LHCN-M2 (cell line): ENCODE measurements at places on chromosomes 4 and X. TPM values are rescaled to one million over a fixed set of nuclear protein-coding genes. Genes with fewer than 3 reads are reported as not detected.

Gene TRPC5OS
- total RNA-seq: not detected in 2 replicates

Gene TMSB15A
- 14.5 and 20.8 TPM in 2 replicates for total RNA-seq

Gene CXXC4
- not detected in 2 replicates for total RNA-seq

Gene SLC34A2
- total RNA-seq: not detected in 2 replicates

Gene CWH43
- total RNA-seq: not detected in 2 replicates

Gene GPAT3
- total RNA-seq: 1.5 and 2.3 TPM in 2 replicates

Gene RIPPLY1
- total RNA-seq: not detected in 2 replicates

Gene ARHGAP6
- 4.7 and 5.2 TPM in 2 replicates for total RNA-seq

Gene CSN2
- total RNA-seq: not detected in 2 replicates

Gene ENAM
- total RNA-seq: 0.06 TPM in 2 replicates

Gene TENT5D
- not detected in 2 replicates for total RNA-seq

Gene SULT1B1
- 0.17 and 0.58 TPM in 2 replicates for total RNA-seq

Gene VEGFD
- not detected in 2 replicates for total RNA-seq

Gene NEUROG2
- 0.06 TPM in 1 of 2 replicates, not detected in the other for total RNA-seq

Gene ESX1
- total RNA-seq: not detected in 2 replicates

Gene CSN1S1
- total RNA-seq: not detected in 2 replicates

Gene DOK7
- total RNA-seq: 41.6 and 47.9 TPM in 2 replicates

- DNase-seq: no peak
Measured at GRCh38 chrX:135200297-135200696, 29.1 kb upstream of the CT55 start.

DNA sequence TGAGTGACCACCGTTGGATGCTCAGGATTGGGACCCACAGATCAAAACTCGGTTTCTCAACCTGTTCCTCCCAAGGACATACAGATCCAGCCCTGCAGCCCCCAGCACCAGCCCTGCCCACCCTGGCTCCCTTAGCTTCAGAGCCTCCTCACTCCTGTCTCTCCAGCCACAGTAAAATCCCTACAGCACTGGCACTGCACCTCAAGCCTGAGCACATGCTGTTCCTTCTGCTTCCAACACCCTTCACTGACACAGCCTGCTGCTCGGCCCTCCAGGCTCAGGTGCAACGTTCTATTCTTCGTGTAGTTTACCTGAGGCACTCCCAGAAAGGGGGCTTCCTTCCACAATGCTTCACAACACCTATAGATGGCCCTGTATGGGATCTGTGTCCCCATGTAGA, 163.6 kb downstream of the EVC2 start:
- DNase-seq: no peak

GRCh38 chr4:148173397-148174017, 268.7 kb downstream of the NR3C2 start:
- peak; percentile 7 for DNase-seq

- peak; percentile 24 for DNase-seq
Measured at GRCh38 chr4:1208266-1208961, 36.0 kb upstream of the SPON2 start.

DNA sequence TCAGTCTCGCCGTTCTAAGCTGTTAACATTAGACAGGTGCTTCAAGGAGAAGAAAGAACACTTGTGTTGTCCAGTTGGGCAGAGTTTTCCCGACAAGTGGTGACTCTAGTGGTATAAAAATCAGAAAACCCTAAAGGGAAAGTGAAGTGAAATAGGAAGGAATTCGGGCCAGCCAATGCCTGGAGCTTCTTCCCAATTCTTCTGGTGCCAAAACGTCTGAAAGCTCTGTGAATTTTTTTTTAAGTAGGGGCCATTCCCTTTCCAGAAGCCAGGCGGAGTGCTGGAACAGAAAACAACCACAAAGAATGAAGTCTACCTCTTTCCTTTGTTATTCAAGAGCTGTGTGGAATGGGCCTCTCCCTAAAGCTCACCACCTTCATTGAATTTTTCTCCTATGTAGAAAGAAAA, 43.1 kb upstream of the PPARGC1A start:
- peak; percentile 61 for DNase-seq

DNA sequence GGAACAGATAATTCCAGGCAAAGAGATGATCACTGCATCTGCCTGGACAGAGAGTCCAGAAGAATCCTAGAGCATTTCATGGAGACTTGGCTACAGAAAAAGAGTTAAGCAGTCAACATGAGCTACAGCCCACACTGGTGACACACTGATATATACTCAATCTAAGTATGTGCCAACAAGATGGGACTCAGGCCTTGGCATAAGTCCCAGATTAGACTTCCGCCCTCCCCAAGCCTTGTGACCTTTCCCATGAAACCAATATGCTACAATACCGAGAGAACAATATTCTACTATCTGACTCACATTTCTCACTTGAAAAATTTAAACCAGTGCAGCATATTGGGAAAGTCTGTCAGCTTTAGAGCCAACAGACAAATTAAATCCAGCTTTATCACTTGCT, 65.7 kb upstream of the SLITRK2 start:
- DNase-seq: peak; percentile 76

- no peak for DNase-seq
Measured at GRCh38 chr4:115076691-115077090, 36.7 kb downstream of the NDST4 start.

DNA sequence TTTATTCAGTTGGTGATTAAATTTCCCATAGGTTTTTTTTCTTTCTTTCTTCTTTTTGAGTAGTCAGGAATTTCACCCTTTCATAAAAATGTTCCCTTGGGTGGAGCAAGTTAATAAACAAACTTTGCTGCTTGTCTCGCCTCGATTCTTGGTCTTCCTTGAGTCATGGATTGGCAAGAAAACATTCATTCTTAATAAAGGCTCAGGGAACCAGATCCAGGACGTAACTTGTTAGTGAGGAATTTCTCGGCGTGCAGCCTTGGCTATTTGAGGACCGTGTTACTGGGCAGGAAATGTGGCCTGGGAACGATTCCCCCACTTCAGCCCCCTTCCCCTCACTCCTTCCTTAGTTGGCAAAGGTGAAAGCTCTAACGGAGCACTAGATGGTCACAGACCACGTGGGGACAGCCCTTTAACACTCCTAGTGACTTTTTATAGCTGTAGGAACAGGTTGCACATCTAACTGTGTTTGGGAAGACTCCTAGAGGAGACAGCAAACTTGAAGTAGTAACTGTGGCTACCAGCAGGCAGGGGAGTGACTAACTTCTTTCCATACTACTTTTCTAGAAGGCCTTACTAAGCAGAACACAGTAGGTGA, 106.8 kb downstream of the UCHL1 start:
- no peak for DNase-seq

GRCh38 chrX:137227151-137227550, 193.4 kb upstream of the GPR101 start:
- no peak for DNase-seq

DNA sequence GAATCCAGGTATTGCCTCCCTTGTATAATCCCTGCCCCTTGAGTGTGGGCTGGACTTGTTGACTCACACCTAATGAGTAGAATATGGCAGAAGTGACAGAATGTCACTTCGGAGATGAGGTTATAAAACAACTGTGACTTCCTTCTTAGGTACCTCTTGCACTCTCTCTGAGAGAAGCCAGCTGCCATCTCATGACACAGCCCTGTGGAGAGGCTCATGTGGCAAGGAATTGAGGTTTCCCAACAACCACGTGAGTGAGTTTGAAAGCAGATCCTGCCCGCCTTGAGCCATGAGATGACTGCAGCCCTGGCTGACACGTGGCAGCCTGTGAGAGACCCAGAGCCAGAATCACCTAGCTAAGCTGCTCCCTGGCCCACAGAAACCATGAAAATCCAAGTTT, 13.5 kb downstream of the ASB11 start:
- peak; percentile 82 for DNase-seq

- no peak for DNase-seq
Measured at GRCh38 chr4:143021384-143021783, 163.3 kb upstream of the USP38 start.

DNA sequence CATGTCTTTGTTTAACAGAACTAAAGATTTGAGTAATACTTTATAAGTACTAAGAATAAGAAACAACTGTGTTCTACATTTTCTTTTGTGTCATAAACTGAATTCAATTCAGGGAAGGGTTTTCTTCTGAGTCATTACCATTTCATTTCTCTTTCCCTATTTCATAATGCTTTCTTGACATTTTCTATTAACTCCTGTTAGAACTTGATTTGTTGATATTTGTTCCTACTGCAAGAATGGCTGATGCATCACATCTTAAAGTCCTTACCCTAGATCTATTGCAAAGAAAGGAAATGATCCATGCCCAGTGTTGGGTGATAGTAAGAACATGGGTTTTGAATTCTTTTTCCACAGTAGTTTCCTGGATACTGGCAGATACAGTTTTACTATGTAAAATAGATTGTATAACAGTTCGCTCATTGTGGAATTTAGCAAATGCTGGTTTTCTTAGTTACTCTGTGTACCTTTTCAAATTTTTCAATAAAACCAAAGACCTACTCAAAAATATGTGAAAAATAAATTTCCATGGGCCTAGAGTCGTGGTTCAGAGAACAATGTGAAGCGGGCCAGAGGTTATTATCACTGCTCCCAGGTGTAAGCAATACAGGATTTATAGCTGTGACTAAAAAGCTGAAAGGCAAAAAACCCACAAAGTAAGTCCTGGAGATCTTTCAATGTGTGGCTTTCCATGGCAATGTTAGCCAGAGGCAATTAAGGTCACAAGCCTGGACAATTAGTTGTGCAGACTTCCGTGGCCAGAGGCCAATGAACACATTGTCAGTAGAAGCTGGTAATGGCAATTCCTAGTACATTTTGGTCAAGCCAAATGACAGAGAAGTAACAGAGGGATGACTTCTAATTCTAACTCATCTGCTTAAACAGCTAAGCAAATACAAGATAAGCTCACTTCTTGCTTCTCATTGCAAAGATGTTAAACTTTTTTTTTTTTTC, 127.3 kb upstream of the FAT4 start:
- DNase-seq: peak; percentile 73

DNA sequence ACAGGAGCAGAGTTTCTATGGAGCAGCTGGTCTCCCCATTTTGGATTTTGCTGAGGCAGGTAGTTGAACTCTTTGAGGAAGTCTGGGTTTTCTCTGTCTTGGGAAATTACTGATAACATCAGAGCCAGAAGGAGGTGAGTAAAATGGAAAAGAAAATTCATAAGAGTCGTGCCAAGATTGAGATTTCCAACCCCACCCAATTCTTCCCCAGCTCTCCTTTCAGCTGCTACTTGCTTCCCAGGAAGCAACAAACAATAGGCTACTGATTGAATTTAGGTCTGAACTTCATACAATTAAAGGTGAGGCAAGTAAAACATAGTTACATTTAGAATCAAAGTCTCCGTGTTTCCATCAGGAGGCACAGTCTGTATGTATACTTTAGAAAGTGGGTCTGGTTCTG, 54.6 kb upstream of the EOLA2 start:
- DNase-seq: no peak

DNA sequence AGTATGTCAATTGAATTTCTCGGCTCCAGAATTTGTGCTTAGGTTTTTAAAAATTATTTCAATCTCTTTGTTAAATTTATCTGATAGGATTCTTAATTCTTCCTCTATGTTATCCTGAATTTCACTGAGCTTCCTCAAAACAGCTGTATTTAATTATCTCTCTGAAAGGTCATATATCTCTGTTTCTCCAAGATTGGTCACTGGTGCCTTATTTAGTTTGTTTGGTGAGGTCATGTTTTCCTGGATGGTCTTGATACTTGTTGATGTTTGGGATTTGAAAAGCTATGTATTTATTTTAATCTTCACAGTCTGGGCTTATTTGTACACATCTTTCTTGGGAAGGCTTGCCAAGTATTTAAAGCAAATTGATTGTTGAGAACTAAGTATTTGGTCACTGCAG, 24.7 kb upstream of the HERC3 start:
- no peak for DNase-seq

DNA sequence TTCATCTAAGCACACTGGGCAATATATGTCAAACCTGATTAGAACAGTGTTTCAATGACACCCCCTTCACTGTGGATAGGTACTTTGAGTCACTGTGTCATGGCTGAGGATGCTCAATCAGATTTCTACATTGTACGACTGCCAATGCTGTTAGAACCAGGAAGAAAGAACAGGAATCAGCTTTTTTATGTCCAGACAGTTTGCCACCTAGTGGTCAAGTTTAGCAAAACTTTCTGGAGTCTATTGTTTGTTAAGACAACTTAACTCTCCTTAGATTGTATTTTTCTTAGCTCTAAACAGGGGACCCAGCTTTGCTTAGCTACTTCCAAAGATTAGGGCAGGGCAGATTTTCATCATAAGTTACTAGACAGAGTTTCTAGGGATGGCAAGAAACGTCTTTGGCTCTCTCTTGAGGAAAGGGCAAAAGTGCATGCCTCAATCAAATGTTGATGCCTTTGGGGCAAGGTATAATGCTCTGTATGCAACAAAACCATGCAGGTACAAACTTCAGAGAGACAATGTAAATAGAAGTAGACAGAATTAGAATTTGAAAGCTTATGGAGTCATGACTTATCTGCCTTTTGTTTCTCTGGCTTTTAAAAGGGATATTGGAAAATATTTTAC, 40.5 kb upstream of the BMP3 start:
- peak; percentile 68 for DNase-seq

DNA sequence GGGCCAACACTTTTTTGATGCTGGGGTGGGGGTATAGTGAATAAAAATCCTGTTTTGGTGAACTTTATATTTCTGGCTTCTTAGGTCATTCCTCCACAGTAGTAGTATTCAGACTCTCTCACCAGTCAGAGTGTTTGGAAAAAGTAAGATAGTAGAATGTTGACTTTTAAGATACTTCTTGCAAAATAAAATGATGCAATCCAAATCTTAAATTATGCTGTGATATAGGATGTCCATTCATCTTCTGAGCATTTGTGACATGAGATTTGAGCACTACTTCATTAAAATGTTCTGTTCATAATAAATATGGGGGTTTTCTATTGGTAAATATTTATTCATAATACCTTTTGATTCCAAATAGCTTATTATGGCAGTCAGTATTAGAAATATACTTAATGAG, 70.1 kb downstream of the BMP2K start:
- DNase-seq: no peak

- no peak for DNase-seq
Measured at GRCh38 chr4:47786958-47787370, 50.9 kb downstream of the CORIN start.

- DNase-seq: no peak
Measured at GRCh38 chr4:41838590-41838989, 90.1 kb upstream of the PHOX2B start.

GRCh38 chr4:85492336-85492735, 17.4 kb downstream of the ARHGAP24 start:
- DNase-seq: no peak

- DNase-seq: no peak
Measured at GRCh38 chrX:72026341-72027023, 105.2 kb downstream of the RTL5 start.

DNA sequence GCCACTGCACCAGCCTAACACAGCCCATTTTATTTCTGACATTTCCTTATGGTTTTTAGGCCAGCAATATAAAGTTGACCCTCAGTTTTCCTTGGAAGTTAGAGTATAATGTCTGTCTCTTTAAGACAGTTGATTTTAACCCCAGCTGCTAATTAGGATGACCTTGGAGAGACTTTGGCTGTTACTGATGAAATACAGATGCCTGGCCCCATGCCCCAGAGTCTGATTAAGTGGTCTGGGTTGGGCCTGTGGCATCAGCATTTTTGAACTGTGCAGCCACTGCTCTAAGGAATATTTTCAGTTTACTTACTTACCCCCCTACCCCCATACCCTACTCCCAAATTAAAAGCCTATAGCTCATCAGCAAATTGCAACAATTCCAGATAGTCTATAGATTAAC, 85.8 kb downstream of the DCLK2 start:
- no peak for DNase-seq

GRCh38 chrX:113305496-113305895, 464.9 kb upstream of the AMOT start:
- DNase-seq: peak; percentile 21

GRCh38 chr4:8913121-8913857, 41.6 kb upstream of the HMX1 start:
- no peak for DNase-seq

- DNase-seq: no peak
Measured at GRCh38 chrX:154372612-154373022, 1.8 kb downstream of the FLNA start.
